ENCODE measurements at places on chromosomes 1 and 21. TPM values are rescaled to one million over a fixed set of nuclear protein-coding genes. Genes with fewer than 3 reads are reported as not detected.

DNA sequence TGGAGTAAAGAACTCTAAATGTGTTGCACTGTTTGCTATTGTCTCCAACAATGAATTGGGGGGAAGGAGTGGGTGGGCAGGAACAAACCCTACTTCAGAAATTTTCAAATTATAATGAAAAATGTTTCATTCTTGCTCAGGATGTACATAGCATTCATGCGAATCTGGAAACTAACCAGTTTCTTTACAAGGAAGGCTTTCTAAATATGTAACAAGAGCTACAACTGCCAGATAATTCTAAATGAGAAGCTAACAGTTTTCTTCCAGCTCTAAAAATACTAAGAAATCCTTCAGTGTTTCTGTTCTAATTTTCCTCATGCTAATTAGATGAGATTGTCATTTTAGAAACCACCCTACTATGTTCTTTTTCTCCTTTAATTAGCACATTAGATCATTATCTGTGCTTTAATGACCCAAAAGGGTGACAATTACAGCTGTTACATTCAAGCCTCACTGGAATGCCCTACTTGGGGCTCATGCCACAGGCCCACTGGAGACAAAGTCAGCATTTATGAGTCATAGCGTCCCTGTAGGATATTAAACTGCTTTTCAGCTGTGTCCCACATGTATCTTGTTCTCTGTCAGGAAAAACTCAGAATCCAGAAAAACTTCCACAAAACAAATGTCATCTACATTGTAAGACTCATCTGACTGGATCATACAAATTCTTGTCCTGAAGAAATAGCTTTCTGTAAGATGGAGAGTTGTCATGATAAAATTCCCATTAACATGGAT lies 804.6 kb upstream of the CXADR start:
- DNase-seq: no peak

- no peak for DNase-seq
These were observed 66.0 kb downstream of the BCAR3 start for GRCh38 chr1:93615582-93616150.

- DNase-seq: peak; percentile 86
These were observed at the start of gene ADAMTS1 for GRCh38 chr21:26845066-26845758. ADAMTS1 (minus strand) TSS chr21:26845409; CDS start chr21:26844954, 455 bp downstream.

GRCh38 chr21:41406340-41406739 lies 19.7 kb upstream of the MX1 start:
- DNase-seq: no peak

Gene LMOD1
- not detected for total RNA-seq

DNA sequence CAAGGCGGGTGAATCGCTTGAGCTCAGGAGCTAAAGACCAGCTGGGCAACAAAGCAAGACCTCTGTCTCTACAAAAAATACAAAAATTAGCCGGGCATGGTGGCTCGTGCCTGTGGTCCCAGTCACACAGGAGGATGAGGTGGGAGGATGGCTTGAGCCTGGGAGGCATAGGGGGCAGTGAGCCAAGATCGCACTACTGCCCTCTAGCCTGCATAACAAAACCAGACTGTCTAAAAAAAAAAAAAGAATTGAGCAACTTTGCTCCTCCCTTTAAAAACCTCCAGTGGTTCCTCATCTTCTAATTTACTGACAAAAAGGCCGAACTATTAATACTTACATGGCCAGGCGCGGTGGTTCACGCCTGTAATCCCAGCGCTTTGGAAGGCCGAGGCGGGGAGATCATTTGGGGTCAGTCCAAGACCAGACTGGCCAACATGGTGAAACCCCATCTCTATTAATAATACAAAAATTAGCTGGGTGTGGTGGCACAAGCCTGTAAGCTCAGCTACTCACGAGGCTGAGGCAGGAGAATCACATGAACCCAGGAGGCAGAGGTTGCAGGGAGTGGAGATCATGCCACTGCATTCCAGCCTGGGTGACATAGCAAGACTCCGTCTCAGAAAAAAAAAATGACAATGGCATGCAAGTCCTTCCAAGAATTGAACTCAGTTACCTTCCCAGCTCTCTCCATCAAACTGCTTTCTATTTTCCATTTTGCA lies 4.4 kb downstream of the ACBD3 start:
- DNase-seq: peak; percentile 46

Gene LENEP
- total RNA-seq: 0.84 TPM

GRCh38 chr1:28205243-28205642 lies 27.6 kb downstream of the DNAJC8 start:
- DNase-seq: no peak

DNA sequence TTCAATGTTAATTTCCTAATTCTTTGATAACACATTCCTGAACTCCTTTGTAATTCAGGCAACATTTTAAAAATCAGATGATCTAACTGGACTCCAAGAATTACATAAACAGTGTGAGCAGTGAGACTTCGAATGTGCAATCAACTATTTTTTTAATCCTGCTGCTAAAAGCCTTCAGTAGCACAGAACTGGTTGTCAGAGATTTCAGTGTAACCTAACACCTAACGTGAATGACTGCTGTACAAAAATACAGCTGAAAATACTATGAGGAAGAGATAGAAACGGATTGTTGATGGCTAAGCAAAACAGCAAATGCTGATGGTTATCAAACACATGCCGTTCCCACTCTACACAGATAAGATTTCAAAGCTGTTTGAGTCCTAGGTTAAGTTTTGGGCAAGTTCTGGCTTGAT lies 46.1 kb downstream of the APP start:
- DNase-seq: no peak

Gene TTF2
- total RNA-seq: 27.6 TPM

GRCh38 chr1:98644510-98644909 lies 17.0 kb upstream of the SNX7 start:
- no peak for DNase-seq

GRCh38 chr1:207007352-207008033 lies 25.1 kb downstream of the C1orf116 start:
- peak; percentile 51 for DNase-seq

Gene COL9A2
- 0.61 TPM for total RNA-seq

Gene IFI44L
- 16.1 TPM for total RNA-seq

- DNase-seq: peak; percentile 79
These were observed 24.4 kb downstream of the SNAP47 start for GRCh38 chr1:227759341-227760300.

DNA sequence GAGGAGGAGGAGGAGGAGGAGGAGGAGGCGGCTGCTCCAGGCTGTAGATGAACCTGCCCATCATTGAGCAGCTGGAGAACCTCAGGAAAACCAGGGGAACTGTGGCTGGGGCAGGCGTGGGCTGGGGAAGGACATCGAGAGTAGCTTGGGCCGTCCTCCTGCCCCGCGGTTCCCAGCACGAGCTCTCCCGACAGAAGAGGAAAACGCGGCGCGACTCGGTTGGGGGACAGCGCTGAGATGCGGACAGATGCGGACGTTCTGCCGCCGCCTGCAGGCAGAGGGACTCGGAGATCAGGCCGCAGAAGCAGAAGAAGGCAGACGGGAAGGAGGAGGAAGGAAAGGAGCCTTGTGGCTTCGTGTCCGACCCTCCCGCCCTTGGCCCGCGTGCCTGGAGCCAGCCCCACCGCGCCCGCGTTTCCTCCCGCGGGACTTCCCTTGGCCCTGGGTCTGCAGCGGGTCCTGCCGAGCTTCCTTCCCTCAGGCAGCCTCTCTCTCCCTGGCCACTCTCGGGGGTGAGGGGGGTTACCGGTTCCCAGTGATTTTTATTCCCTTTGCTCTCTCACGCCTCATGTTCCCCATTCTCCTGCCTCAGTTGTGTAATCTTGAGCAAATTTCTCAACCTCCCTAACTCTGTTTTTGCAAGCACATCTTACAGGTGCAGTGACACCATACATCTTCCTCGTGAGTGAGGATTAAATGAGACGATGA lies 1.7 kb upstream of the TNFRSF9 start:
- peak; percentile 42 for DNase-seq

Gene COL6A2
- 3.6 TPM for total RNA-seq

- DNase-seq: no peak
These were observed 101.3 kb upstream of the C8B start for GRCh38 chr1:57066980-57067610.

Gene BCAS2
- 36.2 TPM for total RNA-seq

DNA sequence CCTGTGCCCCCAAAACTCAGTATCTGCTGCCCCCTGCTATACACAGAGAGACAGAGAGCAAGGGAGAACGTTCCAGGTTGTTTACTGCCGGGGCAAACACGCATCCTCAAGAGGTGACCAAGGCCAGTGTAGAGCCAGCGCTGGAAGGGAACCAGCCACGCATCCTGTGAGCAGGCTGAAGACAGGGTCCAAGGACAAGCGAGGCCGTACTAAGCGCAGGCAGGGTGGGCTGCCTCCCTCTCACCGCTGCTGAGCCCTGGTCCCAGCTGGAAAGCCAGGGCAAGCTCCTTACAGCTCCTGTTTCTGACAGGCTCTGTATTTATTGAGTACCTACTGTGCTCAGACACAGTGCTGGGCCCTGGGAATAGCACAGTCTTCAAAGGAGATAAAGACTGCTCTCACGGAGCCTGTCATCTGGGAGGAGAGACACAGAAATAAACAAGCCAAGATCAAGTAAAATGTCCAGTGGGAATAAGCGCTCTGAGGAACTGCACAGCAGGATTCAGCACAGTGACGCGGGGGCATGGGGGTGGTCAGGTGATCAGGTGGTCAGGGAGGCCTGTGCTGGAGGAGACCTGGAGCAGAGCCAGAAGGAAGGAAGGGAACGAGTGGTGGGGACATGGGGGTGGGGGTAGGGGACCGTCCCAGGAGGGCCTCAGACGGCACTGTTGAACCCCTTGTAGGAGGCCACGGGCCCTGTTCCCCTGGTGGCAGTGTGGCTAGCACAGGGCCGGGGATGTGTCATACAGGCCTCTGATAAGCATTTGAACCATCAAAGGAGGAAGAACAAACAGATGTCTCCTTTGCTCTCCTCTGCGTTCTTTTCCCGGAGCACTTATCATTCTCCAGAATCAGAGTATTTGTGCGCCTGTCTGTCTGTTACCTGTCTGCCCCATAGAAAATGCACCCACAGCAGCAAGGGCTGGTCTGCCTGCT lies 37.8 kb upstream of the EFHD2 start:
- DNase-seq: no peak

- DNase-seq: peak; percentile 1
These were observed 45.3 kb upstream of the SAMSN1 start for GRCh38 chr21:14591377-14591776.

DNA sequence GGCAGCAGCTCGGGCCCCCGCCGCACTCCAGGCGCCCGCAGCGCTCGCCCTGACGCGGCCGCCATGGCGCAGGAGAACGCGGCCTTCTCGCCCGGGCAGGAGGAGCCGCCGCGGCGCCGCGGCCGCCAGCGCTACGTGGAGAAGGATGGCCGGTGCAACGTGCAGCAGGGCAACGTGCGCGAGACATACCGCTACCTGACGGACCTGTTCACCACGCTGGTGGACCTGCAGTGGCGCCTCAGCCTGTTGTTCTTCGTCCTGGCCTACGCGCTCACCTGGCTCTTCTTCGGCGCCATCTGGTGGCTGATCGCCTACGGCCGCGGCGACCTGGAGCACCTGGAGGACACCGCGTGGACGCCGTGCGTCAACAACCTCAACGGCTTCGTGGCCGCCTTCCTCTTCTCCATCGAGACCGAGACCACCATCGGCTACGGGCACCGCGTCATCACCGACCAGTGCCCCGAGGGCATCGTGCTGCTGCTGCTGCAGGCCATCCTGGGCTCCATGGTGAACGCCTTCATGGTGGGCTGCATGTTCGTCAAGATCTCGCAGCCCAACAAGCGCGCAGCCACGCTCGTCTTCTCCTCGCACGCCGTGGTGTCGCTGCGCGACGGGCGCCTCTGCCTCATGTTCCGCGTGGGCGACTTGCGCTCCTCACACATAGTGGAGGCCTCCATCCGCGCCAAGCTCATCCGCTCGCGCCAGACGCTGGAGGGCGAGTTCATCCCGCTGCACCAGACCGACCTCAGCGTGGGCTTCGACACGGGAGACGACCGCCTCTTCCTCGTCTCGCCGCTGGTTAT lies 2.8 kb downstream of the KCNJ9 start:
- peak; percentile 42 for DNase-seq

Gene TMEM222
- total RNA-seq: 19.2 TPM

- no peak for DNase-seq
These were observed 52.5 kb upstream of the CAMK1G start for GRCh38 chr1:209531006-209531405.

DNA sequence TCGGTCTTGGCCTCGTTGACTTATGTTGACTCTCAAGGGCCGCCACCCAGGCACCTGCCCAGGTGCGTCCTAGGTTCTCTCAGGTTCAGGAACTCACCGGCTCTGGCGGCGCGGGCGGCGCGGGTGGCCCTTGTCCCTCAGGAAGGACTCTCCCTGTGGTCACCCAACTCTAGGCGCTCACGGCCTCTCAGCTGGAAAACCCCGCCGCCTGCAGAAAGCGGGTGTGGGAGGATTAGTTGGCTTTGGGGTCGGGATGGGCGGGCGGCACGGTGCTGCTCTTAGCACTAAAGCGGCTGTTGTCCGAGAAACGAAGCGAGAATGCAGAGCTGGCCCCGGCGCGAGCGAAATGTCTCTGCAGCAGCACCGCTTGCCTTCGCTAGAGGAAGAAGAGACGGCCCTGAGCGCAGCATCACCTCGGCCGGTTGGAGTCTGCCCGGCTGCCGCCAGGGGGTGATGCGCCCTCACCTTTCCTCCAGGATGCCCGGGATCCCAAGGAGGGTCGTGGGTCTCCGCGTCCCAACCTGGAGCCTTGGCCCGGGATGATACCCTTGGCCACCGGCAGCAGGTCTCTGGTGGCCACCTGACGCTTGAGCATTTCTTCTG lies 8.1 kb upstream of the TADA1 start:
- no peak for DNase-seq

DNA sequence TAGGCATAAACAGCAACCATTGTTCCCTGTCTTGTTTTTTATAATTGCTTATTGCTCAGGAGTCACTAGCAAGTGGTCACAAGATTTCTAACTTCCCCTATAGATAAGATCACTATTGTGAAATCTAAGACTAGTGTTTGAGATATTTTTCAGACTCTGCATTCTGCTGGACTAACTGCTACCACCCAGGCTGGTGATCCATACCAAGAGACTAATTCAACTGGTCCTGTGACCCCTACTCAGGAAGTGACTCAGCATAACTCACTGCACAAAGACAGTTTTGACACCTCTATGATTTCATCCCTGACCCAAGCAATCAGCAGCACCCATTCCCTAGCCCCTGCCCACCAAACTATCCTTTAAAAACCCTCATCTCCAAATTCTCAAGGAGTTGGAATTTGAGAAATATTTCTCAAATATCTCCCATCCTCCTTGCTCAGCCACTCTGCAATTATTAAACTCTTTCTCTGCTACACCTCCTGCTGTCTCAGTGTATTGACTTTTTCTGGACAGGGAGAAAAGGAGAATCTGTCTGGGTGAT lies 52.7 kb downstream of the TRIM33 start:
- no peak for DNase-seq

DNA sequence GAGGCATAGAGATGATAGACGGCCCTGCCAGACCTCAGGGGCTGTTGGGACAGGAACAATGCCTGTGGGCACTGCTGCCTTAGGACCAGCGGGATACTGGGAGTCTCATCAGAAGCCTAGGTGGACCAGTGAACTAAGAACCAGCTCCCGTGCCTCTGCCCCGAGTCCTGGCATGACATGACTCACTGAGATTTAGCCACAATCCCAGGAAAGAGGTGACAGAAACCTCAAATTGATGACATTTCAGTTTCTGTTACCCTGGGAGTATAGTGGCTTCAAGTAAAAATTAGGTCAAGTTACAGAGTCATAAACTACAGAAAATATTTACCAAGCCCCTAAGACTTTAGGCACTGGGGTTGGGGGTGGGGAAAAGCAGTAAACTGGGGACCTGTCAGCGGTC lies 74.6 kb upstream of the GADD45A start:
- no peak for DNase-seq

Gene PPM1J
- total RNA-seq: 0.69 TPM

GRCh38 chr1:59078070-59078800 lies 218.7 kb upstream of the FGGY start:
- DNase-seq: no peak

Gene IGSF8
- total RNA-seq: 23.1 TPM

GRCh38 chr1:156963621-156964020 lies 43.2 kb downstream of the LRRC71 start:
- no peak for DNase-seq
